Large intestine (tissue), 12 donors: ENCODE measurements at places on chromosomes 5 and 9. TPM values are rescaled to one million over a fixed set of nuclear protein-coding genes. Genes with fewer than 3 reads are reported as not detected.
A peak's percentile ranks its signal among the peaks of the same experiment; 100 is the strongest.

GRCh38 chr9:110947491-110948044 lies 90.7 kb downstream of the LPAR1 start:
- DNase-seq = no peak

DNA sequence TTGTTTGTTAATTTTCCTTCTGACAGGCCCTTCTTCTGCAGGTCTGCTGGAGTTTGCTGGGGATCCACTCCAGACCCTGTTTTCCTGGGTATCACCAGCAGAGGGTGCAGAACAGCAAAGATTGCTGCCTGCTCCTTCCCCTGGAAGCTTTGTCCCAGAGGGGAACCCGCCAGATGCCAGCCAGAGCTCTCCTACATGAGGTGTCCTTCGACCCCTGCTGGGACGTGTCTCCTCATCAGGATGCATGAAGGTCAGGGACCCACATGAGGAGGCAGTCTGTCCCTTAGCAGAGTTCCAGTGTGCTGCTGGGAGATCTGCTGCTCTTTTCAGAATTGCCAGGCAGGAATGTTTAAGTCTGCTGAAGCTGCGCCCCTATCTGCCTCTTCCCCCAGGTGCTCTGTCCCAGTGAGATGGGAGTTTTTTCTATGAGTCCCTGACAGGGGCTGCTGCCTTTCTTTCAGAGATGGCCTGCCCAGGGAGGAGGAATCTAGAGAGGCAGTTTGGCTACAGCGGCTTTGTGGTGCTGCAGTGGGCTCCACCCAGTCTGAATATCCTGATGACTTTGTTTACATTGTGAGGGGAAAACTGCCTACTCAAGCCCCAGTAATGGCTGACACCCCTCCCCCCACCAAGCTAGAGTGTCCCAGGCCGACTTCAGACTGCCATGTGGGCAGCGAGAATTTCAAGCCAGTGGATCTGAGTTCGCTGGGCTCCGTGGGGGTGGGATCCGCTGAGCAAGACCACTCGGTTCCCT lies 772.0 kb upstream of the FAM174A start:
- DNase-seq = no peak

- no peak for DNase-seq
Observed at GRCh38 chr5:132008163-132008473, 3.3 kb downstream of the ACSL6 start.

DNA sequence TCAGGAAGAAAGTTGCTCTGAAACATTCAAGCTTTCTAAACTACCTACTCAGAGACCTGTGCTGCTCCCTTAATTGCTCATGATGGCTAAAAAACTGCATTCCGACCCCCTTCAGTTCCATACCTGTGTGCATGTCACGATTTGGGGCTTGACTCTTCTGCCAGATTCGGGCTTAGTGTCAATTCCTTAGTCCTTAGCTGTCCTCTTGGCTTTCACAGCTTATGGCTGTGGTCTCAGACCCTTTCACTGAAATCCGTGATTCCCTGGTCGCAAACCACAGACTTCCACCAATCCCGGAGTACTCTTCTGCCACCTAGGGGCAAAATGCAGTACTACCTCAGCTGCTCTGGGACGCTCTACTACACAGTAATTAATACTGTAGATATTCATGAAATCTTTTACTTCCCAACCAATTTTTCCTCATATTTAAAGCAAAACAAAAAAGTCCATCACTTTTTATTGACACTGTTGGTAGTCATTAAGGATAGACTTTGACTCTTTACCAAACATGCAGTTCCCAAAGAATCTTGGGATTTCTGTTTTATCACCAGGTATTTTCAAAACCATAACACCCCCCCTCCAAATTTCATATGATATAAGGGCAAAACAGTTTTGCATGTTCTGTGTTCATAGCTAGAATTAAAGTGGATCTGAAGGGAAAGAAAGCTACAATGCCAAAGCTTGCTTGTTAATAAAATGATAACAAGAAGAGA lies 617.4 kb downstream of the SLCO4C1 start:
- DNase-seq = peak; percentile 29

DNA sequence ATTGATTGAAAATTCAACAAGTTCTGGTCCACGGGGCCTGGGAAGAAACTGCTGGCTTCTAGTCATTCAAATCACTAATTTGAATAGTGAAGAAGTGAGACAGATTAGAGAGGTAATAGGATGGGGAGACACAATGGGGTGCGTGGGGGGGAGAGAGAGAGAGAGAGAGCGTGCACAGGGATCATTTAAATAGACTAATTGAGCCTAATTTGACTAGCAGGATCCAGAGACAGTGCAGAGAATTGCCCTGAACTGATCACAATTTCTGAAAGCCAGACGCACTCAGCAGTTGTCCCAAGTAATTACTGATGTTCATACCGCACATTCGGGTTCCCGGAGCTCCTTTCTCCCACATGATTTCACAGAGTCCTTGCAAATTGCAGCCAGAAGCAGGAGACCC lies 50.3 kb upstream of the C5orf58 start:
- DNase-seq = no peak

DNA sequence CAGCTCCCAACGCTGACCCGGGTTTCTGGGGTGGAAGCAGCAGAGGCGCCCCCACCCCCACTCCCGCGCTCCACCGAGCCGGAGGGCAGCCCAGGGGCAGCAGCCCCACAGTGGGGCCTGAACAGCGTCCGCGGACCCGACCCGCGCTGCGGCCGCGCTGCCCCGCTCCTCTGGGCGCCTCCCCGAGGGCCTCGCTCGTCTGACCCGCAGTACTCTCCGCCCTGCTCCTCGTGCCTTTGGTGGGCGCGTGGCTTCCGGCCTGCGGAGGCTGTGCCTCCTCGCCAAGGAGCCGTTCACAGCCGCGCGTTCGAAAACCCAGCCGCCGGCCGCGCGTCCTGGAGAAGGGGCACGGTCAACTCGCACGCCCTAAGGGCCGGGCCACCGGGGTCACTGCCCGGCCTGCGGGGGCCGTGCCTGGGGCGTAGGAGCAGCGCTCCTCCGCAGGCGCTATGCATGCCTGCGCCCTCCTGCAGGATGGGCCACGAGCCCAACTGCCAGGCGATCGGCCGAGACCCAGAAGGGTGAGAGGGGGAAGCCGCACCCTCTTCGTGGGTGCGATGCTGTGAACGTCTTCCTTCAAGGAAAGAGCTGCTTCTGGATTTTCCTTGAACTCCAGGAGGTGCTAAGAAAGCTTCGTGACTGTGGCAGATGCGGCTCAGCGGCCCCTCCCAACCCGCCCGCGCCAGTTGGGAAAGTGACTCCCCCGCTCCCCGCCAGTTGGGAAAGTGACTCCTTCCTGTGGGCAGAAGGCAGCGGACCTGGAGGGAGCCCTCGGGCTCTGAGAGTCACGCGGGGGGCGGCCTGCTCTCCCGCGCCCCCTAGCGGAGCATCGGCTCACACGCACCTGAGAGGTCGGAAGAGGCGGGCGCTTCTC lies 82.7 kb downstream of the HSD17B3 start:
- peak; percentile 52 for DNase-seq

GRCh38 chr9:133875131-133875530 lies 117.0 kb downstream of the VAV2 start:
- no peak for DNase-seq

DNA sequence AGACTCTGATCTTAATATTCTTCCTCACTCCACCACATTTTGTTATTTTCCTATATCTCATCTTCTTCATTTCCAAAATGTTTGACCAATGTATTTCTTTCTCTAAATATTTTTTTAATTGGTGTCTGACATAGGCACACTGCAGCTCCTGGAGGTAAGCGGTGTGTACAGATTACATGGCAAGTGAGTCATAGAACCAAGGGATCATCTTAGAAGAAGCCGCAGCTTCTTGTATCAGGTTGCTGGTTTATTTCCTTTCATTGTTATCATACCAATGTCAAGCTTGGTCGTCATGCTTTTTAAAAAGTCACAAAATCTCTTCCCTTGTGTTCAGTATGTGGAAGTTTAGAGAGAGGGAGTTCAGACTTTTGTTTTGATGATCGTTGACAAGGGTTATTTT lies 526.1 kb upstream of the CDH18 start:
- DNase-seq = no peak

The CAMSAP1 gene
- polyA plus RNA-seq = 9.8 TPM

- DNase-seq = no peak
Observed at GRCh38 chr5:6483880-6484382, 35.3 kb downstream of the UBE2QL1 start.

DNA sequence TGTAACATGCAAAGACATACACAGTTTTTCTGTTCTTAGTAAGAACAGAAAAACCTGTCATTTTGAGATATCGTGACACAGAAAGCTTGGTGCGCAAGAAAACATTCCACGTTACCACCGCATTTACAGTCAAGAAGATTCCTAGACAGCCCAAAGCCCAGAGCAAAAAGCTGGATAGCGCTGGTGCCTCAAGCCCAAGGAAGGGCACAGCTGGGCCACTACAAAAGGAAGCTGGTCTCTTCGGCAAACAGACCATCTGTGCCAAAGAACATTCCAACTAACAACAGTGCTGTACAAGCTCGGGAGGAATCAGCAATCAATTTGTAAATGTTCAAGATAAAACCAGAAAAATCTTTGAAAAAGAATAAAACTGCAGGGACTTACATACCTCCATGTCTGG lies 31.0 kb downstream of the PSMB7 start:
- DNase-seq = no peak

DNA sequence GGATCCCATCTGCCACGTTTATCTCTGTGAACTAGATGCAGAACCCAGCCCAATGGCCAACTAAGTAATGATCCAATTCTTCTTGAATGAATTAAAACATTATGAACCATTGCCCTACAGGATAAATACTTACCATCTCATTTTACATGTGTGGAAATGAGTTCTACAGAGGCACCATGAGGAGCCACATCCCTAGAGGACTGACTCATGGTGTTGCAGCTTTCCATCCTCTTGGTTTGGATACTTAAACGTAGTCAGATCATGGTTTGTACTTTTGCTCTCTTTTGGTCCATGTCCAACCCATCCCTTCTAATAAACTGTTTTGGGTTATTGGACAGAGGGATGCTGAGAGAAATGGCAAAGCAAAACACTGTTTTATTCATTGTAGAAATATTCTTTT lies 484.8 kb downstream of the EBF1 start:
- DNase-seq = no peak

DNA sequence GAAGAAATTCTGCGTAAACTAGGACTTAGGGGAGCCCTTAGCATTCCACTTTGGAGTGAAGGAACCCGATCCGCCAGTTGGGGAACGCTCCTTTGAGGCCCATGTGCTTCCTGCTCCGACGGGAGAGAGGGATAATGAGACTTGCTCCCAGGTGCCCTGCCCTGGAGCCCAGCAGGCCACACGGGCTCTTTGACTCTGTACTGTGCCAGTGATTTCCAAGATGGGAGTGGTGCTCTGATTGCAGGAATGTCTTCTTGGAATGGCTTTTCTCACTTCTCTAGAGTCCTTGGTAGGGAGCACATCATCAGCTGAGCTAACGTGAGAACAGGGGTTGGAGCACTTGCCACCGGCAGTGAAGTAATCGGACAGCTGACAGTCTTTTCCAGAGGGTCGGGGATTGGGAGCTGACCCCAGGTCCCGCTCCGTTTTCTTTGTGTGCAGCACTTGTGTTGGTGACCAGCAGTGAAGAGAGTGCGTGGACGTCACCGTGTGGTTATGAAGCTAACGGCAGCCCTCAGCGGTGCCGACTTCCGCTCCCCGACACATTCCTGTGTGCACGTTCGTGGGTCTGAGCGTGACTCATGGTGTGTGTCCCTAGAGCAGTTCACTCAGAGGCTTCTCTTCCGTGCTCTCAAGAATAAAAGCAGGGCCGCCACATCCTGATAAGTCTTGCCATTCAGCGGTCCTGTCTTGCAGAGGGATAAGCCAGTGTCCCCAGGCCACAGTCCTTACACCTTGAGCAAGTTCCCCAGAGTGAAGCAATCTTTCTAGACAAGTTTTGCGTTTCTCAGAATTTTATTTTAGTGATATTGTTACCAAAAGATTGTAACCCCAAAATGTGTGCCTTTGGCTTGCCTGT lies 25.6 kb downstream of the ABL1 start:
- peak; percentile 81 for DNase-seq

DNA sequence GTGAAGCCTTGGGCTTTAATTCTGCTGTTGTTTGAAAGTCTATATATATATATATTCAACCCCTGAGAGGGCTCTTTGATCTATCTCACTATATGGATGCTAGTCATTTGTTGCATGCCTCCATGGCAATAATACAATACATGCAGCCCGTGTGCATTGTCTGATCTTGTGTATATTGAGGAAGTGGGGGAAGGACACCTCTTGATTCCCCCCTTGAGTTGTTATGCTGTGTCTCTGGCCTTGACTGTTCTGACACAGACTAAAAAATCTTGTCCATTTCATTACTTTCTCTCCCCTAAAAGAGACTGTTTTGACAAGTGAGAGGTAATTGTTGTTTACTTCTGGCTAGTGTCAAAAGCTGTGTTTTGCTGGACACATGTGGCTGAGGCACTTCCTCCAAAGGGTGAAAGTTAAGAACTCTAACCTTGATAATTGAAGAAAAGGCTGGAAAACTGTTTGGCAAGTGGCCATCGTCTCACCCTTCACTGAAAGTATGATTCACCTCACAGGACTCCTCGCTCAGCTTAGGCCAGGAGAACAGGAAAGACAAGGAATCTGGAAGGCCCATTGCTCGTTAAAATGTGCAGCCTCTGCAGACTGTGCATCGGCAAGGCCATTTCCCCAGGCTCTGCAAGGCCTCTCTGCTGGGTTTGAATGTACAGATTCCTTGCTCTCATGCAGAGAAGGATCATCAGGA lies 304.0 kb downstream of the PRELID2 start:
- DNase-seq = peak; percentile 59

DNA sequence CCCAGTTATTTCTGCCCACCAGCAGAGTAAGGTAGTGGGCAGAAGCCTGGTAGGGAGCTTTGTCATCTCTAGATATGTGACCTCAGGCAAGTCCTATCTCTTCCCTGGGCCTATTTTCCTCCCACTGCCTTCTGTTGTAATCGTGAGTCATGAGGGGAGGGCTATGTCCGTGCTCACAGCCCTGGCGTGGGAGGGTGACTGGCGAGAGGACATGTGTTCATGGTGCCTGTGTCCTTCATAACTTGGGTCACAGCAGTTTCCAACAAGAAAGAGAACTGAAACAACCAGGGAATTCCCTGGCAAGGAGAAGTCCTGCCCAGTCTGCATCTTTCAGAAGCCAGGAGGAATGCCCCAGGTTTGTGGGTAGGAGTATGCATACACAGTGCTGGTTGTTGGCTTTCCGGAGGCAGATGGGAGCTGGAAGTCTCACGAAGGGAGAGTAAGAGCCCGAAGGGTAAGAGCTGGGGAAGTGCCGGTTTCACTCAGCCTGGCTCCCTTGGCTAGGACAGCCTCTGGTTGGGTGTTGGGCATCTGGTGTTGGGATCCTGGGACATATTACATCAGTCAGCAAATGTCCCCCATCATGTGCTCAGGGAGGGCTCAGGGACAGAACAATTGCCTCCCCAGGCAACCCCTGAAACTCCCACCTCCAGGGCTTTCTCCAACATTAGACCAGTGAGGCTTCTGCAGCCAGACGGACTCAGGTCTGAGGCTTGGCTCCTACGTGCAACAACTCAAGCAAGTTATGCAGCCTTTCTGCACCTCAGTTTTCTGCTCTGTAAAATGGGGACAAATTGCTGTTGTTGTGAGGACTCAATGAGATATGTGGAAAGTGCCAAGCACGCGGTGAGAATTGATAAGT lies 4.3 kb upstream of the TIFAB start:
- DNase-seq = no peak

The RIC1 gene
- polyA plus RNA-seq = 19.4 TPM

- DNase-seq = no peak
Observed at GRCh38 chr9:28456861-28457260, 883.6 kb upstream of the C9orf72 start.
